ENCODE measurements at places on chromosomes 4 and X.

DNA sequence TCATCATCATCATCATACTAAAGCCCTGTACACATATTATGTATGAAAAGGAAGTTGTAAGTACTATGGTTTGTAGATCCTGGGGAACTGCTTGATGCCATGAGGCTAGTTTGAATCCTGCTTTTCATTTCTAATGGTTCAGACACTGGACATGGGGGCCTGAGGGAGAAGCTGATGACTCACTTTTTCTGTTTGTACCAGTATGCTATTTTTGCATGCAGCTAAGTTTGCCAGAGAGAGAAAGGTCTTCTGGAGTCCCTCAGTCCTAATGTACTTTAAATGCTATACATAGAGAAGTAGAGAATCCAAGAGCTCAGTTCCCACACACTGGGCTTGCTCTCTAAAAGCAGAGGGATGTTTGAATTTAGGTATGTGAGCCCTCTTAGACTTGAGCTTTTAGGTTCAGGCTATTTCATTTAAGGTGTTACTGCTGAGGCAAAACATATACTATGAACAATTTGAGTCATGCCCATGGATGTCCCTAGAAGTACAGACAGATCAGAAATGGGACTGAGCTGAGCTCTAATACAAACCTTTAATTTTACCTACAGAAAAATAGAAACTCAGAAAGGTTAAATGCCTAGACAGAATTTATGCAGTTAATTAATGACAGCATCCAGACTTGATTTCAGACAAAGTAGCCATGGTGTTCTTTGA lies 17.6 kb upstream of the HS3ST1 start:
- DNase-seq = no peak

GRCh38 chr4:186329372-186329771 lies 63.4 kb downstream of the F11 start:
- DNase-seq = no peak

- DNase-seq = no peak
Measured at GRCh38 chr4:169921237-169921636, 105.0 kb downstream of the MFAP3L start.

- DNase-seq = no peak
Measured at GRCh38 chr4:89755220-89755619, 81.7 kb downstream of the SNCA start.

DNA sequence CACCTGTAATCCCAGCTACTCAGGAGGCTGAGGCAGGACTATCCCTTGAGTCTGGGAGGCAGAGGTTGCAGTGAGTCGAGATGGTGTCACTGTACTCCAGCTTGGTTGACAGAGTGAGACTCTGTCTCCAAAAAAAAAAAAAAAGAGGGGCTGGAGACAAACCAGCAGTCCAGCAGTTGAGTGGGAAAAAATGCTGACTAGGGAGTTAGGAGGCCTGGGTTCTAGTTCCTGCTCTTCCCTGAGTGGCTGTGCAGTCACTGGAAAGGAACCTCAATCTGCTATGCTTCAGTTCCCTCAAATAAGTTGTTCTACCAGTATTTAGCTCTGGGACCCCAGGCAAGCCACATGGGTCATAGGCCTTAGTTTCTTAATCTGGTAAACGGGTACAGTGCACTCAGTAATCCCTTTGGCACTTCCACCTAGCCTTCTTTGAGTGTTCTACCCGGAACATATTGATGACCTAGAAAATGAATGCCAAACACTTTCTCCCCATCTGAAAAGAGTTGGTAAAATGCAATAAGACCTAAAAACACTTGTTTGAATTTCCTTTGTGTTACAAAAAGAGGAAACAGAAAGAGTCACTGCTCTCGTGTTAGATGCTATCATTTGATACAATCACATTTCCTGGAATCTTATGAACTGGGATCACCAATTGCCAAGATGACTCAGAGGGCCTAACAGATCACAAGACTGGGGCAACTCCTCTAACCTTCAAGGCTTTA lies 99.3 kb upstream of the EGFL6 start:
- DNase-seq = no peak
